ENCODE measurements at places on chromosomes 5 and 9. TPM values are rescaled to one million over a fixed set of nuclear protein-coding genes. Genes with fewer than 3 reads are reported as not detected.
A peak's percentile ranks its signal among the peaks of the same experiment; 100 is the strongest.

DNA sequence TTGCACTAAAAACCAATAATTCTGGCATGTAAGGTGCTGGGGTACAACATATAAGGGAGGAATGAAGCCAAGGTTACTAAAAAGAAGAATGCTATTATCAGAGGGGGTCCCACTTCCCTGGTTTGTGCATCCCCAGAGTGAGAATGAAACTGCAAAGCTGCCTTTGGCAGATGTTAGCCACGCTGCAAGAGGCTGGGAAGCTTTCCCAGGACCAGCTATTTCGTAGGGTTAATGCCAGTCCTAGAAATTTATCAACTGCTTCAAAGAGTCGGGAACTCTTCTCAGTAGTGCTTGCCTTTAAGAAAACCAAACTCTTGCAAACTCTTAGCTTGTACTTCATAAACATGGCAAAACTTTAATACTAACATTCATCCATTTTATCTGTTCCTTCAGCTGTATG lies 87.5 kb upstream of the NR5A1 start:
- peak; percentile 51 for DNase-seq

DNA sequence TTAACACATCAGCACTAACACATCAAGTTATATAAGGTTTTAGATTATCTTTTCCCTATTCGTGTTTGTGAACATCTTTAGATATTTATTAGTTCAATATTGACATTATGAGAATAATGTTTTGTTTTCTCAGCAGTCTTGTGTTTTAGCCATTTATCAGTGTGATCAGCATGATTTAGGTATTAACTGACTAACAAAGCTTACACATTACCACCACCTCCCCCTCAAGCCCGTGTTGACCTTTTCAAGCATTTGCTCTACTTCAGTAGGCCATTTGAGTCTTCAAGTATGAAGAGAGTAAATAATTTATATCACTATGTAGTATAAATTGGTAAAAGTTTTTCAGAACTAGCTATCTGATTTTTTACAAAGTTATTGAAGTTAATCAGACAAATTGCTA lies 6.9 kb downstream of the PBX3 start:
- no peak for DNase-seq

DNA sequence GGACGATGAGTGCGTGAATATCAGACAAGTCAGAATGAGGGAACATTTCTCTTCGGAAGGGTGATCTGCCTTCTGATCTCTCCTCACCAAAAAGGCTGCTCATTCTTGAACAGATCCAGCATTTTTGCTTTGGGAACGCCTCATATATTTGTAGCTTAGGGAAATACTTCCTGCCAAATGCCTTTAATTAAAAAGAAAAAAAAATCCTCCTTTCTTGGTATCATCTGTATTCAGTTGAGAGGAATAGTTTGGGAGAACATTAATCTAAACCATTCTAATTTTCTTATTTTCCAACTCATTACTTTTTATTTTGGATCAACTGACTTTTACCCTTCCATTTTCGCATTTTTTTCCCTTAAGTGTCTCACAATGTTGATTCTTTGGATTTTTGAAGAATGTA lies 163.4 kb downstream of the SNX18 start:
- no peak for DNase-seq

- DNase-seq = no peak
These were observed 72.2 kb downstream of the PCDH1 start for GRCh38 chr5:141805874-141806595.

DNA sequence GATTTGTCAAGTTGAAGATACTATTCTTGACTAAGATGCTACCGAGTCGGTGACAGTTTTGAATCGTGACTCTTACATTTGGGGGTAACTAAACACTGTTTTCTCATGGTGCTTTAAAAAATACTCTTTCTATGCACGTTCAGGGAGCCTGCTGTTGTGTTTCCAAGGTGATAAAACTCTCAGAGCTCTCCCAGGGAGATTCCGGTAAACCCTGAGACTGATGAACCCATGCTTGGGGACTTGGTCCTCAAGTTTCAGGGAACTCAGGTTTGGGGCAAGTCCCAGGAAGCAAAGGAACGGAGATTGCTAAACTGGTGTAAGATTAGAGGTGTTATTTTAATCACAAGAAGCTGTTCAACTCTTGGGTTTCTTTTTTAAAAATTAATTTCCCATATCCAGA lies 1.4 kb downstream of the GDA start:
- DNase-seq = no peak

GRCh38 chr5:118060833-118061232 lies 927.5 kb downstream of the DTWD2 start:
- DNase-seq = no peak

GRCh38 chr9:137986268-137987099 lies 108.9 kb downstream of the CACNA1B start:
- DNase-seq = no peak

DNA sequence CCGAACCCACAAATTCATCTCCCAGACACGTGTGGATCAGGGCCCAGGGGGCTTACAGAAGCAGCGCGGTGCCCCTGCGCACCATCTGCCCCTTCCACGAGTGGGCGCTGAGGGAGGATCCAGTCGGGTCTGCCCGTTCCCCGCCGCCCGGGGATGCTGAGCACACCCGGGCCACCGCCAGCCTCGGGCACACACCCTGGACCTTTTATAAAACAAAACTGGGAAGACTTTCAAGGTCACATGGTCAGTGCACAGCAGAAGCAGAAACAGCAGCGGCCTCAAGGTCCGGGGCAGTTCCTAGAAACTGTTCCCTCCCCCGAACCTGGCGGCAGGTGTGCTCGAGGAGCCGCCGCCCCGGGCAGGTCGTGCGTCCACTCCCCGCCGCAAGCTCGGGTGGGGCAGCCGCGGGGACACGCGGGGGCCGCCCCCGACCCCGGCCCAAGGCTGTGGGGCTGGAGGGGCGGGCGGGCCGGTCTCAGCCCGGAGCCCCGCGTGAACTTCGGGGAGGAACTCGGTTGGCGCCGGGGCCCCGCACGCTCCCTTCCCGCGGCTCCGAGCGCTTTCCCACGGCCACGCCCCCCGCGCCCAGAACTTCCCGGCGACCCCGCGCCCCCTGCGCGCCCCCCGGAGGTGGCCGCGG lies 633 bp upstream of the PPP1R26 start:
- DNase-seq = peak; percentile 50

DNA sequence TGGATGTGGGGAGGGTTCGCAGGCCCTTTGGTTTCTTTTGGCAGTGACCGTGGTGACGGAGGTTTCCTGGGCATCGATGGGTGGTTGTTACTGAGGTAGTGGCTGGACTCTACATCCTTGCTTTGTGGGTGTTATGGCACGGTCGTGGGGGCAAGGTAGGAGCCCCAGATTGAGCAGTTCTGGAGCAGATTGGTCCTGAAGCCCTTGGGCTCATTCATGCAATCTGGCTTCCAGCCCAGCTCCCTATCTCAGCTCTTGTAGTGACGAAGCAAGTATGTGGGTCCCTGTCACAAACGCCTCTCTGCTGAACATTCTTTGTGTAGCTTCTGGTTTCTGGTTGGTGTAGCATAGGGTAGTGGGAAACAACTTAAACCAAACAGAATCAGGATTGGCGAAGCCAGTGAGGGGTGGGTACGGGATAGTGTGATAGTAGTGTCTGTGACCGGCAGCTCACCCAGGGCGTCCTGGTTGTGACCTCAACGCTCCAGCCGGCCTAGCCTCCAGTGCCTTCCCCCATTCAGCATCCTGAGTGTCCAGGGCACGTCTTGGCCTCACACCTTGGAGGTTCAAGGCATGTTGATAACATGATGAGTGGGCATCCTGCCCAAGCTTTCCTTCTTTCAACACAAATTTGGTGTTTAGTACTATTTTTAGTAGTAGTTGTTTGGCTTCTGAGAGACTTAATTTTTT lies 2.9 kb downstream of the NDUFS6 start:
- DNase-seq = no peak

DNA sequence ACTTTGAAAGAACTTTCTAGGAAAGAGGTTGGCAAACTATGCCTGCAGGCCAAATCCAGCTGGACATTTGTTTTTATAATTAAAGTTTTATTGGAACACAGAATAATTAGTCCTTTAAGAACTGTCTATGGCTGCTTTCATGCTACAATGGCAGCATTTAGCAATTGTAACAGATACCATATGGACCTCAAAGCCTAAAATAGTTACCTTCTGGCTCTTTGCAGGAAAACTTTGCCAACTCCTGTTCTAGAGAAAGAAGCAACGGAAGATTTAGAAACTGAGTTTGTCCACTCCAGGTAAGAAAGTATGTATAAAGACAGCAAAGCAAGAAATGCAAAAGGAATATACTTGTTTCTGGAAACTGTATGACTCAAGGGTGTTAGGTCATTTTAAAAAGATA lies 281.7 kb upstream of the TRPM3 start:
- no peak for DNase-seq

GRCh38 chr5:124453221-124454051 lies 293.0 kb downstream of the ZNF608 start:
- no peak for DNase-seq

DNA sequence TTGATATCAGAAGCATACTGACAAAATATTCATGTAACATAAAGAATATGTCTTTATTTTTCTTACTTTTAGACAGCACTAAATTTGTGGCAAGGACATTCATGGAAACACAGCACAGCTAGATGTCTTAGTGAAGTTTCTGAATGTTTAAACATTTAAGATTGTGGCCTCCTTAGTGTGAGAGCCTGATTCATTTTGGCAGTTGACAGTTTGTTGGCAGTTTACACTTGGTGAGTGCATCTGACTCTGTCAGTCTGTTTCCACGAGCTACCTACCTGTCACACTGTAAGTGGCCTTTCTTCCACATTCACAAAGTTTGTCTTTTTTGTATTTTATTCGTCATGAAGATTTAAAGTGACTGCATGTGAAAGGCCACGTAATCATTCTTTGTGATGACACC lies 436.8 kb downstream of the TUSC1 start:
- no peak for DNase-seq

DNA sequence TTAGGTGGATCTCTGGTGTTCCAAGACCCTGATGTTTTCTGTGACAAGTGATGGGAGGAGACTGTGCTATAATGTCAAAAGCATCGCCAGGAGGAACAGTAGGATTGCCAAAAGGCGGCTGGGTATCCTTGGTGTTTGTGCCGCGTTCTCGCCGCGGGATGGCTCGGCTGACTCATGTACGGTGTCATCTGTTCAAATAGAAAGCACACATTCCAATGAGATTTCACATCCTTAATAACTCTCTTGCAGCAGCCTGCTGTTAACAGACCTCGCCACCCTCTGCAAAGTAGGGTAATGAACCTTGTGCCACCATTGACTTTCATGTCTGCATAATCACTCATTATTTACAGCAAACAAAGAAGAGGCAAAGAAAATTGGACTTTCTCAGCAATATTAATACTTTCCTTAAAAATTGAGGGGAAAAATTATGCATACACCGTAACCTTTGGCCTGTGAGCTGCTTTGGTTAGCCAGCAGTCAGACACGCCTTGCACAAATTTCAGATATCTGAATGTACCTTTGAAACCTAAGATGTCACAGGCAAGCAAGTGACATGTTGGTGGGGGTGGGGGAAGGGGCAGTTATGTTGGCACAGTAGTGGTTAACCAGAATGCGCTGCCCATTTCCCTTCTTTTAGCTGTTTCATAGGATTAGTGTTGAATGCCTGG lies 289.4 kb downstream of the EFNA5 start:
- DNase-seq = no peak

GRCh38 chr9:105647595-105648349 lies 14.5 kb upstream of the TAL2 start:
- peak; percentile 34 for DNase-seq

GRCh38 chr9:93460689-93461413 lies 7.5 kb upstream of the FAM120AOS start:
- DNase-seq = no peak

DNA sequence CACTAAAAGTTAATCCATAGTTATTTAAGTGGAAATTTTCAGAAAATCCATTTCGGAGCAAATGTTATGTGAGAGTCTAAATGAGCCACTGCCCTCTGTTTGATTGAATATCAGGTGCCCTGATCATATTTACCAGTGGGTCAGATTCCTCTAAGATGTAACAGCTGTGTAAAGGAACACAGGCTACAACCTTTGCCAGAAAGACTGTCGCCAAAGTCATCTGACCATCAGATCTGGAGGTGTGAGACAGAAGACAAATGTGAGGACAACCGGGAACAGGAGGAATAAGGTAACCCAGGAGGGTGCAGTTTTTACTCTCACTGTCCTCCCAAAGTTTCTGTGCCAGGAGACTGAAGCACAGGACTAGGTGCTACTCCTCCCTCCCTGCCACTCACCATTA lies 90.8 kb downstream of the CAAP1 start:
- no peak for DNase-seq

GRCh38 chr9:123468541-123468940 lies 112.5 kb downstream of the CRB2 start:
- DNase-seq = no peak

Gene IL9
- not detected for total RNA-seq

Gene HSD17B3
- not detected for total RNA-seq

Gene NR6A1
- 302 TPM for total RNA-seq

Gene DMRT3
- total RNA-seq = 0.41 TPM

Gene PCDHGC5
- 1.3 TPM for total RNA-seq

Gene PLPPR1
- total RNA-seq = 3.2 TPM

Gene GARNL3
- total RNA-seq = 32.0 TPM

Gene PROB1
- 0.67 TPM for total RNA-seq
